Chondrocyte (in vitro differentiated cells): ENCODE measurements at places on chromosomes 13 and 19.
A peak's percentile ranks its signal among the peaks of the same experiment; 100 is the strongest.

- no peak for DNase-seq
These were observed 36.8 kb upstream of the ATP1A3 start for GRCh38 chr19:42030645-42031440.

DNA sequence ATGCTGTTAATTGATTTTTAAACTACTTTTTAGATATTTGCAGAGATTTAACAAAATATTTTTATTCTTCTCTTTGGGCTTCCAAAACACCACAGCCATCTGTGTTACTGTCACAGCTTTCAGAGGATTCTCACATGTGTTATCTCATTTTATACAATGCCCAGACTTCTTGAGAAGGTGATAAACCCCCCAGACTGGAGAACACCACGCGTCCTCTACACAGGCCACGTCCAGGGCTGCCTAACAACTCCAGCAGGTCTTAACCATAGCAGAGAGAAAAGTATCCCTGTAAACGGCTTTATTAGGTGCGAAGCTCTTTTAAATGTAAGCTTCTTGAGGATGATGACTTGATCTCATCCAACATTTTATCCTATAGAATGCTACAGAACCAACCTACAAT lies 2.0 kb downstream of the GPR183 start:
- DNase-seq, result no peak

DNA sequence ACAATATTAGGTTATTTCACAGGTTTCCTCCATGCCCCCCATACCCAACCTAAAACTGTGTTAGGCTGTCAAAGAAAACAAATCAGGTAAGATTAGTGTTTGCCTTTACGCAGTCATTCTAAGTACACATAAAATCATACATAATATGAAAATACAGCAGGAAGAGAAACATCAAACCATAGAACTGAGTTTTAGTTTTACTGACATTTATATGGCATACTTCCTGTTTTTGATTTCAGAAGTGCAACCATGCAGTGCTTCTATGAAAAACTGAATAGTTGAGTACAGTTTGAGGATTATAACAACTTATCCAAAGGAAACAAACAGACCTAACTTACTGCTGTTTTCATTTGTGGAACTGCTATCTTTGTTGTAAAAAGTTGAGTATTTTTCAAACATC lies 91.3 kb downstream of the KCNRG start:
- DNase-seq, result no peak

DNA sequence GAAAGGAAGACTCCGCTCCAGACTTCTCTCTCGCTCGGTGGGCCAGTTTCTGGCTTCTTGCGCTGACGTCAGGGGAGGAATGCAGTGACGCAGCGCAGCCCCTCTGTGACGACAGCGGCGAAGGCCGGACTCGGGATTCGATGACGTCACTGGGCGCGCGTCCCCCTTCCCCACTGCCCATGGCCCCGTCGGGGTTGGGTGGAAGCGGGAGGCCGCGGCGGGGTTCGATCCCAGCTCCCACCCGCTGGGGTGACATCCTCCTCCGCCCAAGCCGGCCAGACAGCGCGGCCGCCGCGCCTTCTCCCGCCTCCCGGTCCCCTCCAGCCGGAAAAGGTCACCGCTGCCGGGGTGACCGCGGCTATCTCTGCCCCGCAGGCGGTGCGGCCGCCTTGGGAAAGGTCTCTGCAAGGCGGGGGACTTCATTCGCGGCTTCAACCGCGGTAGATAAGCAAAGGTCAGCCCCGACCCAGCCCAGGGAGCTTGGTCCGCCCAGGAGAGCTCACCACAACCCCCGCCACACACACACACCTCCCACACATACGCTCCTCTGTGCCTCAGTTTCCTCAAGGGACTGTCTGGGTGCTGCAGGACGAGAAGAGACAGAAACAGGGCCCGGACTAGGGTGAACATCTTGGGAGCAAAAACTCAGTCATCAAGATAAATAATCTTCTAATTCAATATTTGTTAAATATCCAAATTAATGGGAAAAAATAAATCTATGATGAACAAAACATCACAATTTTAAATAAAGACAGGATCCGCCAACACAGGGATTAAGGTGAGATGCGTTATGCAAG lies 844 bp upstream of the RFX1 start:
- no peak for DNase-seq

DNA sequence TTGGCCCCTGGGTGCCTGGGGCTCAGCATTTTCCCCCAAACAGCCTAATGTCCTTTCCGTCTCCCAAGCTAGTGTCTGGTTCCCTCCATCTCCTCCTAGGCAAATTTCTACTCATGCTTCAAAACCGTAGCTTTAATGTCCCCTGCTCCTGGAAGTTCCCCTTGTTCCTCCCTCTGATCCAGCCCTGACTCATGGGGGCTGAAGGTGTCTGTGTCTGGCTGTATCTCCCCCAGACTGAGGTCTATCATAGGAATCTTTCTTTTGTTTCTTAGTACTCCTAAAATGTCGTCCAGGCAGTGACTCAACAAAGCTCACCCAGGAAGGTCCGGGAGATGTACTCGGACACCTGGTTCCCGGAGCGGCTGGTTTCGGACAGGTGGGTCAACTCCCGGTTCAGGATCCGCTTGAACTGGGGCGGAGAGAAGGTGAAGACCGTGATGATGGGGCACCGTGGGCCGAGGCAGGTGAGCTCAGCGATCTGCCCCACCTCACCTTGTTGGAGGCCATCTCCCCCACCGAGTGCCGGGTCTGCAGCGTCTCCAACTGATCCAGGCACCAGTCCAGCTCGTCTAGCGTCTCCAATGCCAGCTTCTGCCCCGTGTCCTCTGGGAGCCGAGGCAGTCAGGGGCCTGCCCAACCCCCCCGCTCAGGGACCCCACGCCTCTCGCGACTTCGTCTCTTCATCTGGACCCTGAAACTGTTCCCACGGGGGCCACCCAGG lies 6.2 kb downstream of the PDE4C start:
- DNase-seq, result no peak

DNA sequence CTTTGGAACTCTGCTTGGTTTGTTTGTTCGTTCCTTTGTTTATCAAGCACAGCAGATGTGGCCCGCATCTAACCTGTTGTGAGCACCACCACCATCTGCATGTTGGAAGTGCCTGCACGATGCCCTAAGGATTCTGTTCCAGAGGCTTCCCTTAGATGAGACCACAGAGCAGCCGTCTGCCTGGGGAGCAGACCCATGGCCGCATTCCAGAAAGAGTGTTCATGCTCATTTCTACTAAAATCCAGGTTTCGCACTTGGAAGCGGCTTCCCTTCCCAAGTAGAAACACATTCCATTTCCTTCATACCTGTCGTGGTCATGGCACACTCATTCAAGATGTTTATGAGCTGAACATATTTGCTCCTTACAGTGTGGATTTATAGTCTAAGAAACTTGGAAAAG lies 27.2 kb downstream of the COL4A2 start:
- DNase-seq, result no peak

- no peak for DNase-seq
These were observed 12.7 kb upstream of the FKRP start for GRCh38 chr19:46732966-46733689.

DNA sequence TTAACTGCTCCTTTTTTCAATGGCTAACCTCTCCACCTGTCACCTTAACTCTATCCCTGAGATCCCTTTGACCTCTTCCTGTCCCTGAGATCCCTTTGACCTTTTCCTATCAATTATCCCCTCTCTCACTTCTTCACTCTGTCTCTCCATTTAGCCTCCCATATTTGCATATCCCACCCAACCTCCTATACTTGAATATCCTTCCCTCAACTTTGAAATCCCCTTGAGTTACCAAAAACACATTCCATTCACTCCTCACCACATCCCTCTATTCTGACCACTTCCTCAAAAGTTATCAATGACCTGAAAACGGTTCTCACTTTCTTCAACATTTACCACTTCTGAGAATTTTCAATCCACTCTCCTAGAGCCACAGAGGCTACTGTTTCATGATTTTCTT lies 3.0 kb downstream of the MYCBP2 start:
- no peak for DNase-seq

- no peak for DNase-seq
These were observed 160.4 kb downstream of the ZIC5 start for GRCh38 chr13:99811067-99811700.

GRCh38 chr19:53971673-53972072 lies 8.9 kb downstream of the CACNG8 start:
- DNase-seq, result no peak

DNA sequence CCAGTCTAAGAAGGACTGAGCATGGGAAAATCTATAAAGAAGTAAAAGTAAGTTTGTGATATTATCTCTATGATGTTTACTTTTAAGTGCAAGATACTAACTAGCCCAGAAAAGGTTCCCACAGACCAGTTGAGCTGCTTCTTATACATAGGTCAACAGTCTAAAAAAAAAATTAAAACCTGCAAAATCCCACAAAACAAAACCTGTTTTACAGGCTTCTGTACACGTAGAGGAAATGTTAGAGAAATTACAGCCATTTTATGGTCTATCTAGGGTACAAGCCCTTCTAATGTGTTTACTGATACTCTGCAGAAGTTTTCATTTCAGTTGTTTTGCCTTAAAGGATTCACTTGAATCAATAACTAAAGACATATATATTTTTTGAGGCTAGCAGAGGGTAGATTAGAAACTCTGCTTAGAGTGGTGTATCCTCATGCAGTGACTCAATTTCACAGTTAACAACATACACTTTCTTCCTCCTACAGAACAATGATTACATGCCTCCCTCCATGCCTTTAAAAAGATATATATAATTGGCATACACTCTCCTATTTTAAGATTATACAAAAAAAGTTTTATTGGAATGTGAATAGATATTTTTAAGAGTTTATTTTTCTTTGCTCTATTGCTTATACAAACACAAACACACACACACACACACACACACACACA lies 43.9 kb downstream of the CAB39L start:
- DNase-seq, result no peak

- peak; percentile 52 for DNase-seq
These were observed 60.5 kb downstream of the GADD45B start for GRCh38 chr19:2536461-2536860.

DNA sequence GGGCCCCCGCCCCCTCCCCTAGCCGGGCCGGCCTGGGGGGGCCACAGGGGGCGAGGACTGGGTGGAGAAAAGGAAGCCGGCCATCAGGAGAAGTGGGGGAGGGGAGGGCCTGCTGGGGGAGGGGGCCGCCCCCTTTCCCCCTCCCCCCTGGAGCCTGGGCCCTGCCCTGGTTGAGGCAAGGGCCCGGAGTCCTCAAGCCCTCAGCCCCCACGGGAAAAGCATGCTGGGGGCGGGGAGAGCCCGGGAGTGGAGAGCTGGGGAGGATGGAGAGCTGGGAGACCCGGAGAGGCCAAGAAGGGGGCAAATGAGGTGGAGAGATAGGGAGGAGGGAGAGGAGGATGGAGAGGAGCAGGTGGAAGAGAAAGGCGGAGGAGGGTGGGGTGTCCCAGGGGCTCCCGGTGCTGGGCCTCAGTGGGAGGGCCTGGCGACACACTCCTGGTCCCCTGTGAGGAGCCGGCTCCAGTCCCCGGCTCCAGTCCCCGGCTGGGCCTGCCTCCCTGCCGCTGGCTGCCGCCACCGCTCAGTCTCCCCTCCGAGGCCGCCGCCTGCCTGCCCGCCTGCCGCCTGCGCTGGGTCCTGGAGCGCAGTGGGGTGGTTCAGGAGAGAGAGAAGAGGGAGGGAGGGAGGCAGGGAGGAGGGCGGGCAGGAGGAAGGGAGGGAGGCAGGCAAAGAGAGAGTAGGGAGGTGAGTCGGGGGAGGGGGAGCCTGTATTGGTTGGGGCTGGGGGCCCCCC lies at the start of gene GRIK5:
TSS of gene GRIK5 (minus strand) at position 588 of the 733 bp plus-strand sequence. CDS start 4,436 bp downstream, outside the sequence.
- no peak for DNase-seq

DNA sequence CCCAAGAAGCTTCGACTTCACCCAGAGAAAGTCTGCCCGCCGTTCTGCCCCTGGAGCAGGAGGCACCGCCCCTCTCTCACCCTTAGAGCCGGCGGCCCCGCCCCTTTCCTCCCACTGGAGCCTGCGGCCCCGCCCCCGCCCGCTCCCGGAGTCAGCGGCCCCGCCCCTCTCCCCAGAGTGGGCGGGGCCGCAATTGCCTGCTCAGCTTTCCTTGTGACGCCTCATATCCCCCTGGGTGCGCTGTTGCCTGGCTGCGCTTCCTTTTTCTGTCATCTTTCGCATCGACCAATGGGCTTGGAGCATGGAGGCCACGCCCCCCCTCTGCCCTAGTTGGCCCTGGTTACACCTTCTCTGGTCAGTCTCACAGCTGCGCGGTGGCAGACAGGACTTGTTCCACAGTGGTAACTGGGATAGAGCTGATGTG lies 38.2 kb upstream of the ZNF492 start:
- DNase-seq, result no peak

- DNase-seq, result no peak
These were observed 28.1 kb upstream of the WDR18 start for GRCh38 chr19:955803-956765.

- peak; percentile 61 for DNase-seq
These were observed 24.3 kb downstream of the PEPD start for GRCh38 chr19:33497131-33497777.

- no peak for DNase-seq
These were observed 7.1 kb upstream of the S1PR2 start for GRCh38 chr19:10238172-10238783.

DNA sequence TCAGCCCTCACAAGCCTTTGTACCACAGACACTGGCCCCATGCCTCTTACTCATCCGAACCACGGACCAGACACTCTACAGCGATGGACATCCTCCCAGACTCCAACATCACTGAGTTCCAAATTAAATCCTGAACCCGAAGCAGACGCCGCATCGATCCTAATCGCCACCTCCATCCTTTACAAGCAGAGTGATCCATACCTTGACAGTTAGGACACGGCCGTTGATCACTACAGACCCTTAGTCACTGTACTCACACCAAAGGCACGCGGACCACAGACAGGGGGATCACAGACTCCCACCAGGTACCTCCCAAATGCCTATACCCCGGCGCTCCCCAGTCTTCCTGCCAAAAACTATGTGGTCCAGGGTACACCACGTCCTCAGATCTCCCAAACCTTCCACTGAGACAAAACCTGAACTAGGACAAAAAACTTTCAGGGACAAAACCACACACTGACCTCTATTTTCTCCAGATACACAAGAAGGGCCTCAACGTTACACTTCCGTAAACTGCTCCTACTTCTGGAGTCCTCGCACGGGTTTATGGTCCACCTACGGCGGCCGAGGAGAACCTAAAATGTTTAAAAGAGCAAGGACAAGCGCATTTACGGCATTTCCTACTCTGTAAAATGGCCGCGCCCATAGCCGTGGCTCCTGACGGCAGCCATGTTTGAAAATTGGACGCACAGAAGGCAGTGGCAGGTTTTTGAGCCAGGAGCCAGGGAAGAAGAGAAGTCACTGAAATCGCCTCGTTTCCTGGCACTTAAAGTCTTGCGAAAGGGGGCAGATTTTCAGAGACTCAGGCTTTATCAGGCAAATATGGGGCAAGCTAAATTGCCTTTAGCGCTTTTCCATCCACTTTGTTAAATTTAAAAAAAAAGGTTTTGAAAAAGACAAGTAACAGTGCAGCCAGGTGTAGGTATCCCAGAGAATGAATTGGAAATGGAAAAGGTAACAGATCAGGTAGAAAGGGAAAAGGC lies at the start of gene ZNF350:
TSS of gene ZNF350 (minus strand) at position 532 of the 983 bp plus-strand sequence. CDS start 12,480 bp downstream, outside the sequence.
- no peak for DNase-seq

GRCh38 chr13:111117961-111118360 lies 2.9 kb downstream of the ARHGEF7 start:
- no peak for DNase-seq

- DNase-seq, result no peak
These were observed 8.7 kb upstream of the UBAC2 start for GRCh38 chr13:99191900-99192399.

GRCh38 chr13:67120872-67121531 lies 109.1 kb downstream of the PCDH9 start:
- DNase-seq, result no peak

GRCh38 chr19:7658219-7658686 lies 10.6 kb upstream of the RETN start:
- no peak for DNase-seq
